CD4-positive, alpha-beta memory T cell (primary cell): ENCODE measurements at places on chromosomes 4 and X.

GRCh38 chr4:99723612-99724011, 66.0 kb upstream of the C4orf54 start:
- no peak for DNase-seq

GRCh38 chr4:52019936-52020657, at the start of gene LRRC66:
TSS of gene LRRC66 (minus strand) at chr4:52020363. CDS start at chr4:52017613, 2,750 bp downstream.
- no peak for DNase-seq

DNA sequence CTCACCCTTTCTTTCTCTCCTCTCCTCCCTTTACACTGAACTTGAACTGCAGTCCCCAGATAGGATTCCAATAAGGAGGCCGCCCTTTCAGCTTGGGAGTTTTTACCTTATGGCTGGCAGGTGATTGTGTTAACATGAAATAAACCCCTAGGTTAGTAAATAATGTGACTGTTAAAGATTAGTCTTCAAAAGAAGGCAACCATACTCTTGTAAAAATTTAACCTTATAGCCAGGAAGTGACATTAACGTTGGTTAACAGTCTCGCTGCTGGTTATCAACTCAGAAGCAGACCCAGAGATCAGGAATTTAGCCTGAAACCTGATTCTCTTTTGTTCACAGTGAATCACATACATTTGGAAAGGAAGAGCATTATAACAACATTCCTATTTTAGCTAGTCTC, 15.2 kb downstream of the FHDC1 start:
- no peak for DNase-seq

- no peak for DNase-seq
These were observed 1066.8 kb upstream of the ADGRL3 start for GRCh38 chr4:60133375-60133774.

- no peak for DNase-seq
These were observed 90.1 kb downstream of the ATP8A1 start for GRCh38 chr4:42566835-42567234.

DNA sequence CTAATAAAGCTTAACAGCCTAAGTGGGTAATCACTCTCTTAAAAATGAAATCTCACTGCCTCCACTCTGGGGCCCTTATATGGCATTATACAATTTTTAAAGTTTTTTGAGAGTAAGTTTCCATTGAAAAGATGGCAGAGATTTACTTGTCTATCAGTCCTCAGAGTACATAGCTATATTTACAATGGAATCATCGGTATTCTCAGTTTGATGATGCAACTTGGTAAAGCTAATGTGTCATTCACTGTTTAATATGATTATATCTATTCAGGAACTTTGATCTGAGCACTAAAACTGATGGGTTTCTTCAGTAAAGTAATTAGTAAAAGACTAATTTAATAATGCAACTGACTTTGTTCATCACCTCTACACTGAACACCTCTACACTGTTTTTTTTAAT, 51.6 kb downstream of the CT47B1 start:
- no peak for DNase-seq

- no peak for DNase-seq
These were observed 40.6 kb upstream of the LSM6 start for GRCh38 chr4:146134761-146135445.

- DNase-seq: no peak
These were observed 411.2 kb downstream of the SPOCK3 start for GRCh38 chr4:166823126-166823525.

DNA sequence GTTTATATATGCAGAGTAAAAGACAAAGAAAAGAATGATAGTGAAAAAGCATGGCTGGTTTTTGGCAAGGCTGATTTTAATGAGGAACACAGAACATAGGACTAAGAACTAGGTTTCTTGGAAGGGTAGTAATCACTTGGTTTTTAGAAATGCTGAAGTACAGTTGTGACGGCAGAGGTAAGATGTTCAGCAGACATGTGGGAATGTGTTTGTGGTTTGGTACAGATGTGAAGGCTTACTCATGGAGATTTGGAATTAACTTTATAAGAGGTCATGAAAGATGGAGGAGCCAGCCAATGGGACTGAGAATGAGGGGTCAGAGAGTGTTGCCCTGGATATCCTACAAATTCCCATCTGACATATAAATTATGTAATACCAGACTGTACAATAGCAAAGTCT, 243.6 kb downstream of the NPFFR2 start:
- no peak for DNase-seq

DNA sequence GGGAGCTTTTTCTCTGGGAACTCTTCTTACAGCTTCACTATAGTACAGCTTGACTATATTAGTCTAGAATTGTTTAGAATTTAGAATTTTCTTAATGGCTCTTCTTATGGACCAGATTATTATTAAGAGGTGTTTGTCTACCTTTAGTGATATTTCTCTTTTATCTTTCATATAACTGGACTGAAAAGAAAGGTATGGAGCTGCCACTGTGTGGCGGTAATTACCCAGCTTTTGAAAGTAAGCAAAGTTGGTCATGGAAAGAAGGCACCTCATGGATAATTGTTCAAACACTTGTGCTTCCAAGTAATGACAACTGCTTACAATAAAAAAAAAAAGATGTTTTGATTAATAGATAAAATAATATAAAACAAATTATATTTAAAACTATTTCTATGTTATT, 1112.5 kb downstream of the TECRL start:
- no peak for DNase-seq

DNA sequence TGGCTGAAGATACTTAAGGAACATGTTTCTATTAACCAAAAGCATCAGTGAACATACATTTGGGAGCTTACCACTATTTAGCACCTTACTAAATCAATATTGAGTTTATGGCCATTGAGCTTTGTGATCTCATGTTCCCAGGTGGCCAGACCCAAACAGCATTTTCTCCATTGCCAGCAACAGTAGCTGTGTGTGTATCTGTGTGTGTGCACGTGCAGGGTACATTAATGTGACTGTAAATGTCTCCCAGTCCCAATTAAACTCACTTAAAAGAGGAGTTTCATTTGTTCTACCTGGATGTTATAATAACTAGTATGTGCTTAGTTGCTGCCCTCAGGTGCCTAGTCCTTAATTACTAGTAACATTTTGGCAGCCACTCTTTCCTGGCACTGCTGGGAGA, 282.4 kb downstream of the NR3C2 start:
- DNase-seq: no peak

- DNase-seq: no peak
These were observed 28.0 kb downstream of the CCNG2 start for GRCh38 chr4:77184974-77185373.

DNA sequence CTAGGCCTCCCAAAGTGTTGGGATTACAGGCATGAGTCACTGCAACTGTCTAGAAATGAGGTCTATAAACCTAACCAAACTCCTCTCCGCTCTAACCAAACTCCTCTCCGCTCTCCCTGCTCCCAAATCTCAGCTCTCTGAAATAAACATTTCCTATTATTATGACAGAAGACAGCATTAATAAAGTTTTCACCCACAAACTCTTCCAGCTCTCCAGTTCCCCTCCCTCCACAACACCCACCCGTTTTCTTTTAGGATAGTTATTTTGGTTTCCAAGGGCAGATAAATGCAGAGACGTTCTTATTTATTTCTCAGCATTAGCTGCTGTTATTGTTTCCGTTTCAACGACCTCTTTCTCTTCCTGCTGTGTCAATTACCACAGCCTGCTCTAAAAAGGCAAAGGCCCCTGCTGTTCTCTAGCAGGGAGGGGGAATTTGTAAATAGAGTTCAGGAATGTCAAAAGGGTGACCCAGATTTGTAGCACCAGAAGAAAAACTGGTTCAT, 13.3 kb upstream of the SCD5 start:
- no peak for DNase-seq

DNA sequence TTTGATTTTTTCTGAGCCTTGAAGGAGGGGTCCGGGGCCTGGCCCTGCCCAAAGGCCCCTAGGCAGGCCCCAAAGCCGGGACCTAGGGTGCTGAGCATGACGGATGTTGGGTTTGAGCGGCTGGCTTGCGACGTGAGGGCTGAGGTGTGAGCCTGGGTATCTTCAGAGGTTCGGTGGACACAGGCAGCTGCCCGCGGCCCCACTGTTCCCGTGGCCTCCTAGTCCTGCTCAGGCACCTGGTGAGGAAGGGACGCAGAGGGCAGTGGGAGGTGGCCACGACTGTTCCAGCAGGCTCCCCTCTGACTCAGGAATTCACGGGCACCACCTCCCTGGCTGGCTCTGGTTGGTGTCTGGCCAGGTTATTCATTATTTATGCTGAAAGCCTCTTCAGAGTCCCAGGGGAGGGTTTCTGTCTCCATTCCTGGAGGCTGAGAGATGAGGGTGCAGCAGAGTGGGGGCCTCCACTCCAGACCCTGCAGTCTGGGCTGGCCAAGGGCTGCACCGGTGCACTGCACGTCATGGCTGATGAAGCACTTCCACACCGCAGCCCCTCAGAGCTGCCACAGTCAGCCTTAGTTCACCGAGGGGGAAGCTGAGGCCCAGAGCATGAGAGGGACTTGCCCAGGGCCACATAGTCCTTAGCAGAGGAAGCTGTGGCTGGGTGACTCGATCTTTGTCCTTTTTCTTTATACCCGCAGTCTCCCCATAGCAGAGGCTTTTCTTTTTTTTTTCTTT, 2.2 kb downstream of the MSANTD1 start:
- DNase-seq: no peak

DNA sequence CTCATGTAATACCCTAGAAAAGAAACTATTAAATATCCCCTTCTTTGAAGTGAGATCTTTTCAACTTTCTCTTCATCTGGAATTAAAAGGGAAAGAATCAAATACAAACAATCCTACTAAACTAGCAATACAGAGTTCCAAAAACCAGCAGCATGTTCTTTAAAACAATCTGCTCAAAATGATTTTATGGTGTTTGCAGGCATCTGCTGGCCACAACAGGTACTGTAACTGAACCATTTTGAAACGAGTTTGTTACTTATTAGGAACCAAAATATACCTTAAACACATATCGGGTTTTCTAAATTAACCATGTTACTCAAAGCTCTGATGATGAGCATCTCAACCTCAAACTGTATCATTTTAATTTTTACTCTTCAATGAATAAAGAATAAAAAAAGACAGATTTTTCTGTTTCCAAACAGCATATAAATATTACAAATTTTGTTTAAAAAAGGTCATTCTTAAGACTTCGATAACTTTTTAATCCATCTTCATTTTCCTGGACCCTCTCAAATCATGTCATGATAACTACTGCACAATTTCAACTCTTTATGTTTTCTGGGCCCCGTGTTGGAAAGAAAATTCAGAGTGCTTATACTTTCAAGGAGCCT, 56.5 kb downstream of the ARAP2 start:
- DNase-seq: peak; percentile 16

DNA sequence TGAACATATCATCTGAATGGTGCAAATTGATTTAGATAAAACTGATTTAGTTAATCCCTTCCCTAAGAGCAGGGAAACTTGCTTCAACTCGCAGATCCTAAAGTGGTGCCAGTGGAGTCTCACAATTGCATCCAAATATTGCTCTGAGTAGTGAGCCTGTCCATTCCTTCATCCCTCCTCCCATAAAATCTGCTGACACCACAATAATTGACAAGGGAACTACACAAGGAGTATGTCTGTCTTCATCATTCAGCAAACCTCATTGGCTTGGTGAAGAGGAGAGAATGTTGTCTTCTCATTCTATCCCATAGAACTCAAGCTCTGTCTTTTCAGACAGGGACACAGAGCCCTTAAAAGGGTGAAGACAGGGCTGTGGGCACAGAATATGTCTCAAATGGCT, 4.2 kb downstream of the MID2 start:
- no peak for DNase-seq

- no peak for DNase-seq
These were observed 801.9 kb downstream of the TECRL start for GRCh38 chr4:63607169-63607872.

DNA sequence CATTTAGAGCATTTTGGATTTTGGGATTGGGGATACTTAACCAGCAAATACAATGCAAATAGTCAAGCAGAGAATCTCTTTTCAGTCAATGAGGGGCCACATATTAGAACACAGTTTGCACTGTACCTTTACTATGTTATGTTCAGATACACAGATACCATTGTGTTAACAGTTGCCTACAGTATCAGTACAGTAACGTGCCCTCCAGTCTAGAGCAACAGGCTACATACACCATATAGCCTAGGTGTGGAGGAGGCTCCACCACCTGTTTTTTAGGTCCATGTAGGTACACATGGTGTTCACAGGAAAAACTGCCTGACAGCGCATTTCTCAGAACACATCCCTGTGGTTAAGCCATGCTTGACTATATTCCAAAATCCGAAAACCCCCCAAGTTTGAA, 9.1 kb downstream of the GRPEL1 start:
- DNase-seq: no peak

- no peak for DNase-seq
These were observed 1912.7 kb upstream of the TENM3 start for GRCh38 chr4:180330521-180330920.

DNA sequence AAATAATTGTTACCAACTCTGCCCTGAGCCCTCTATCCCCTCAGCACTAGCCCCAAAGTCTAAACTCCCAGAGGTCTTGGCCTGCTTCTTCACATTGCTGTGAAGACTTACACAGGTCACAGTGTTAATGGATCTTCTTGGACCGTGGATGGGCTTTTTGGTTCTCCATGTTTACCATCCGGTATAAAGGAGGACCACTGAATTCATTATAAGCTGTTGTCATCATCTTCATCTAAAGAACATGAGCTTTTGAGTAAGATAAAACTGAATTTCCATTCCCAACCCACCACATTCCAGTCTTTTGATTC, 8.5 kb downstream of the NUDT11 start:
- DNase-seq: no peak

- DNase-seq: no peak
These were observed 18.3 kb upstream of the SNCA start for GRCh38 chr4:89855236-89855635.

- DNase-seq: no peak
These were observed 32.8 kb downstream of the ABCE1 start for GRCh38 chr4:145130788-145131399.

DNA sequence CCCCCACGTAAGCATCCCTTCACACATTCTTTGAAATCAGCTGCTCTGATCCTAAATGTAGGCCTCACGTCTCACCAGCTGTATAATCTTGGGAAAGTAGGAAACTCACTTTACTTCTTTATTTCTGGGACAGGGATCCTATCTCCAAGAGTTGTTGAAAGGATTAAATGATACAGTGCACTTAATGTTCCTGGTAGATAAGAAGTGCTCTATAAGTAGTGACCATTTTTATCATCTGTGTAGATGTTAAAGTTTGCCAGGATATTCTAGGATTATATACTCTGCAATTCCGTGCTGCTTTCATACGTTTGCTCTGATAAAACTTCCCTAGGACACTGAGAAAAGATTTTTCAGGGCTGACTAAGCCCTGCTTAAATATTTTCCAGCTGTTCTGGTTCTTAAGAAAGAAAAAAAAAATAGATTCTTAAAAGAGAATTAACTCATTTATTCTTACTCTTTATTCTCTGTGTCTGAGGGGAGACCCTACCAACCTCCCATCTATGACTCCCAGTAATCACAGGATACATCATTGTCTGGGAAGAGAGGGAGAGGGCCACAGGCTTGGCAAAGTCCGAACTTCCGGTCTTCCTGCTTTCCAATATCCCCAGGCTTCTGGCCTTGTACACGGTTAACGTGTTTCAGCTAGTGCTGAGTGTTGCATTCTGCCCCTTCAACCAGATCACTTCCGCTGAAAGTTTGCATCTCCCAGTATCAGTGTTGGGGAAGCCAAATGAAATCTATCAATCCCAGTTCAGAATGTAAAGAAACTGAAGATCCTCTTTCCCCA, 269.2 kb downstream of the TRIML1 start:
- no peak for DNase-seq

- peak; percentile 14 for DNase-seq
These were observed 16.2 kb upstream of the ZCCHC12 start for GRCh38 chrX:118807151-118808017.
